Heart right ventricle (tissue), 16 donors: ENCODE measurements at places on chromosomes 5 and 9. TPM values are rescaled to one million over a fixed set of nuclear protein-coding genes. Genes with fewer than 3 reads are reported as not detected.

DNA sequence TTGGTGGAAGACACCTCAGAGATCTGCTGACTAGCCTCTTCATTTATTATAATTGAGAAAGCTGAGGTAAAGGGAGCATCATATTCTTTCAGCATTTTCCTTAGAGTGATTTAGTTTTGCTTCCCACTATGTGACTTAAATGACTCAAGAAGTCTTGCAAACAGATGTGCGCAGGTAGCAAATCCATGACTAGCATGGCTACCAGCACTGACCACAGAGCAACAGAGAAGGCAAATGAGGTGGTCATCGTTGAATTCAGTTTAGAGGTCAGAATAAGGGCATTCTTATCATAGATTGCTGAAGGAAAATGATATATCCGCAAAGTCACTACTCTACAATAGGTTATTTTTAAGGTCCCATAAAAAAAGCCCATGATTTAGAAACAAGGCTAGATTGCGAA is 162.2 kb downstream of the PIK3R1 start:
- DNase-seq, result no peak

Gene ELAVL2
- not detected for polyA plus RNA-seq

- DNase-seq, result no peak
Measured at GRCh38 chr5:80037366-80037765, 2.2 kb downstream of the THBS4 start.

Gene PIP5K1B
- polyA plus RNA-seq, result 5.6 TPM

Gene ARSI
- not detected for polyA plus RNA-seq

Gene ZFP37
- 0.51 TPM for polyA plus RNA-seq

Gene LIX1
- polyA plus RNA-seq, result 0.01 TPM

Gene STK32A
- 1.3 TPM for polyA plus RNA-seq

DNA sequence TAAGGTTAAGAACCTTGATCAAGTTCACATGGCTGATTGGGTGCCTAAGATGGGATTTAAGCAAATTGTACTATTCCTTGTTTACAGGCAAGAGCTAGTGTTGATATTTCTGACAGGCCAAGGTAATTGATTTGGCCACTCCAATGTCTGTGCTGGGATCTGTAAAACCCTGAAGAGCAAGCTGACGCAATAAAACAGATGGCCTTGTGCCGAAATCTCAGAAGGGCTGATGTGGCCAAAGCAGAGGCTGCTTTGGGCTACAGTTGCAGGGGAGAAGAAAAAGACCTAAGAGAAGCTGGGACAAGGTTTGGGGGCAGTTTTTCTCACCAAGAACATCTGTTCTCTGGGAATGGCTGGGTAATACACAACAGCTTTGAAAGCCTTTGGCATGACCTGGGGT is 463.2 kb upstream of the ZNF608 start:
- no peak for DNase-seq

Gene PFN3
- not detected for polyA plus RNA-seq

DNA sequence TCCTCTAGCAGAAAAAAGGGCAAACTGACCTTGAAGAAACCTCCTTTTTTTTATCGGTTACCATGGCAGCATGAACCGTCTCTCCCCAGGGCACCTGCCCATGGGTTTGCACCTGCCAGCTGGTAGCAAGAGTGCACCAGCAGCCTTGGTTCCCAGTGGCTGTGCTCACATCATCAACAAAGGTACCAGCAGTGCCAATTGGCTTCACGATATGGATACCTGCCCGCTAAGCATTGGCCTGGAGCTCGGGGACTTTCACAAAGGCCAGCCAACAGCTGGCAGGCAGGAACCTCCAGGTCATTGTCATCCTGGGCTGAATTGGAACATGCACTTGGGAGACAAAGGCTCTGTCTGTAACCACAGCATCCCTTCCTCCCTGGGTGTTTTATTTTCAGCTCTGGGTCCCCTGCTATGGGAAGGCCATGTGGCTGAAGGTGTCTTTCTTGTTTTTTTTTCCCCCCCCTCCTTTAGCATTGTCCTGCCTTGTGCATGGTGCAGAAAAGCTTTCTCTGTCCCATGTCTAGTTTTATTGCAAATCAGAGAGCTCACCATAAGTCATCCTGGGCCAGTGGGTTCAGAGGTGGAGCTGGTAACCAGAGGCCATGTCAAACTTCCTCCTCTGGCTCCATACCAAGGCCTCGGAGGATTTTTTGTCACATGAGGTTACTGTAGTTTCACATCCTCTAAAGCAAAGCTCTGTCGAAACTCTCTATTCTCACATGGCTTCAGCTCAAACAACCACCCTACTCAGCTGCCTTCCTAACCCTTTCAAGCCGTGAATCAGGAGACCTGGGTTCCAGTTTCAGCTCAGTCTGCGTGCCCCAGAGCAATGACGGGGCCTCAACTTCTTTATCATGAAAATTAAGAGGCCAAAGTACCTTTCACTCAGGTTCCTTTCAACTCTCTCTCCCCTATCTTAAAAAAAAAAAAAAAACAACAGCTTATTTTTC is 145.5 kb upstream of the MAP3K1 start:
- peak; percentile 66 for DNase-seq

Gene NUTM2F
- 0.01 TPM for polyA plus RNA-seq

DNA sequence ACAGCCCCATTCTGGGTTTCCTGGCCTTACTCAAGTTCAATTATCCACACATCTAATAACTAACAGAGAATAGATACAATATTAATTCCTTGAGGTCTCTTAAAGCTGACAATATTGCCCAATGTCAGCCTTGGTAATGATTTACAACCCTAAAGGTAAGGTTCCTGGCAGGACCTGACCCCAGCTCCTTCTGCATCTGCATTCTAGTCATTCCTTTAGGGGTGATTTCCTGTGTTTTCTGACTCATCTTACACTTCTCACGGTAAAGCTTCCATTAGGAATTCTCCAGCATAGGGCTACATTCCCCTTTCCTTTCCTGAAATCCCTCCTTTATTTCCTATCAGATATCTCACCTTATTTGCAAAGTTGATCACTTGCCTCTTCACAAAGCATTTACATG is 9.3 kb downstream of the HAVCR1 start:
- DNase-seq, result no peak

Gene DND1
- polyA plus RNA-seq, result 0.81 TPM

DNA sequence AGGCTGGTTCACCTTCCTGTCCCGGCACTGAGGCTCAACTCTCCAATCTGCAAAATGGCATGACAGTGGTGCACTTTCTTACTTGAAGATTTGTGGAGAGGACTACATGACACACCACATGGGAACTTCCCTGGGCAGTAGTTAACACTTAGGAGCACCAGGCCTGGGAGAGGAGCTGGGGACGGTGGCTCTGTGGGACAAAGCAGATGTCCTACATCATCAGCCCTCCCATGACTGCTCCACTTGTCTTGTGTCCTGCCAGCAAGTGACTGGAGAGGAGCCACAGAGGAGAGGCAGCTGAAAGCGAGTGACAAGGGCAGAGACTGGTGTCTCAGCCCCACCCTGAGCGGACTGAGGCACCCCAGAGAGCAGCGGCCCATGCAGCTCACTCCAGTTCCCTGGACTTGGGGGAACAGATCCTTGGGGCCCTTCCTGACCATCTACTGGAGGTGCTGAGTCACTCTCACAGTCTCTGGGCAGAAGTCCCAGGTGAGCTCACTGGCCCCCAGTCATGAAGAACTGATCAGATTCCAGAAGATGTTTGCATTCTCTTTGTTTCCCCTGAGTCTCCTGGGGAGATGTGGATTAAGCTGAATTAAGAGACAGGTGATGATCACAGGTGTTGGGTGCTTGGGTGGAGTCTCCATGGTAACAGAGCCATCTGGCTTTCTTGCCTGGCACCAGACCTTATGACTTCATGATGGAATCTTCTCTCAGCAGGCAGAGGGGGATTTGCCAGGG is 13.2 kb upstream of the SLC25A48 start:
- no peak for DNase-seq

DNA sequence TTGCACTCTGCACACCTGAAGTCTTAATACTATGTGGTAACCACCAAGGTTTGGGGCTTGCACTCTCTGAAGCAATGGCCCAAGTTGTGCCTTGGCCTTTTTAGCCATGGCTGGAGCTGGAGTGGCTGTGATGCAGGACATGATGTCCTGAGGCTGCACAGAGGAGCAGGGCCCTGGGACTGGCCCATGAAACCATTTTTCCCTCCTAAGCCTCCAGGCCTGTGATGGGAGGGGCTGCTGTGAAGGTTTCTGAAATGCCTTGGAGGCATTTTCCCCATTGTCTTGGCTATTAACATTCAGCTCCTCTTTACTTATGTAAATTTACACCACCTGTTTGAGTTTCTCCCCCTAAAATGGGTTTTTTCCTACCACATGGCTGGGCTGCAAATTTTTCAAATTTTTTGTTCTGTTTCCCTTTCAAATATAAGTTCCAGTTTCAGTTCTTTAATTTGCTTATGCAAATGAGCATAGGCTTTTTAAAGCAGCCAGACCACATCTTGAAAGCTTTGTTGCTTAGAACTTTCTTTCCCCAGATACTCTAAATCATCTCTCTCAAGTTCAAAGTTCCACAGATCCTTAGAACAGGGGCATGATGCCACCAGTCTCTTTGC is 237.4 kb upstream of the DMAC1 start:
- DNase-seq, result no peak

GRCh38 chr9:127910613-127911205 is 6.1 kb downstream of the ST6GALNAC4 start:
- DNase-seq, result no peak

GRCh38 chr5:27523629-27524028 is 485.2 kb upstream of the CDH9 start:
- DNase-seq, result no peak

Gene MZB1
- 1.5 TPM for polyA plus RNA-seq

DNA sequence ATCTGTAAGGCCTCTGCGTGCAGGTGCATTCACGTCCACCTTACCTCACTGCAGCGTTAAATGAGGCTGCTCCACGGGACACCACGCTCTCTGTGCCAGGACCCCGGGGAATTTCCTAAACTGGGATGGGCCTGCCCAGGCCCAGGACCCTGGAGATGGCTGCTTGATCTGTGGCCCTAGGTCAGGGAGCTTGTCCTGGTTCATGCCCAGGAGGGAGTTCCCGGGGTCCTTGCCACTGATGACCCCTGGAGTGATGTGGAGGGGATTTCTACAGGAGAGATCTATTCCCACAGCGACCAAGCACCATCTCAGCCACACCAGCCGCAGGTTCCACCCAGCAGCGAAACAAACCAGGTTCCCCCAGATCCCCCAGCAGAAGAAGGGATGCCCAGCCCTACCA is 3.5 kb downstream of the OR2V1 start:
- DNase-seq, result no peak

Gene GABRA6
- polyA plus RNA-seq, result not detected

- DNase-seq, result no peak
Measured at GRCh38 chr9:94153905-94154304, 69.6 kb downstream of the PTPDC1 start.

DNA sequence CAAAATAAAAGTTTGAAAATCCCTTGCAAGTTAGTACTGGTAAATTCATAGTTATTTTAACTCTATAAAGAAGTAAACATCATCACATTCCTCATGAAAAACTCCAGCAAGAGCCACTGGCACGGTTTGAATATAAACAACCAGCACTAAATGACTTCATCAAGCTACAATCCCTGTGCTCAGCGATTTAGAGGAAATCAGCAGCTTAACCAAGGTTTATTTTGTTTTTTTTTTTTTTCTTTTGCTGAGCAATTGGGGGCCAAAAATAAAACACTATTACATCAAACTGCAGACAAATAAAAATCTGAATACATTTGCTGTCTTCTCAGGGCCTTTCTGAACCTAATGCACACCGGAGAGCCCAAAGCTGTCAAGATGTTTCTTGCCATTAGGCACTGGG is 106.2 kb upstream of the SLC24A2 start:
- DNase-seq, result no peak

GRCh38 chr9:127452691-127453090 is 1.4 kb downstream of the LRSAM1 start:
- peak; percentile 86 for DNase-seq

DNA sequence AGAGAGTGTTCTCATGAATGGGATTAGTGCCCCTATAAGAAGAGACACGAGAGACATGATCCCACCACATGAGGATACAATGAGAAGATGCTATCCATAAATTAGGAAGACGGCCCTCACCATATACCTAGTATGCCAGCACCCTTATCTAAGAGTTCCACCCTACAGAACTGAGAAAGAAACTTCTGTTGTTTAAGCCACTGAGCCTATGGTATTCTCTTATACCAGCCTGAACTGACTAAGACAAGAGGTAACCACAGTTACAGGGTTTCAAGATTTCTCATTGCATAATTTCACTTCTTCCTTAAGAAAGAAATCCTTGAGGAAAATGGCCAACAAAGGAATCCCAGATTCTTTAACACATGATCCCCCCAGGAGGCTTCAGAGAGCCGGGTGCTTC is 412.4 kb downstream of the NTRK2 start:
- no peak for DNase-seq

DNA sequence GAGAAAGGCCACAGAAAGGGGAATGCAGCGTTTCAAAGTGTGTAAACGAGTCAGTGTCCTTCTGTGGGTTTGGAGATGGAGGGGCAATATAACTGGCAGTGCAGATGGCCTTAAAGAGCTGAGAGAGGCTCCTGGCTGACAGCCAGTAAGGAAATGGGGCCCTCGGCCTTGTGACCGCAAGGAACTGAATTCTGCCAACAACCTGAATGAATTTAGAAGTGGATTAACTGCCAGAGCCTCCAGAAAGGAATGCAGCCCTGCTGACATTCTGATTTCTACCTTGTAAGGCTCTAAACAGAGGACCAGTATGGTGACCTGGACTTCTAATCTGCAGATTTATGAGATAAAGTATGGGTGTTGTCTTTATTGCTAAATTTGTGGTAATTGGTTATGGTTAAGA is 17.5 kb upstream of the NREP start:
- DNase-seq, result no peak

DNA sequence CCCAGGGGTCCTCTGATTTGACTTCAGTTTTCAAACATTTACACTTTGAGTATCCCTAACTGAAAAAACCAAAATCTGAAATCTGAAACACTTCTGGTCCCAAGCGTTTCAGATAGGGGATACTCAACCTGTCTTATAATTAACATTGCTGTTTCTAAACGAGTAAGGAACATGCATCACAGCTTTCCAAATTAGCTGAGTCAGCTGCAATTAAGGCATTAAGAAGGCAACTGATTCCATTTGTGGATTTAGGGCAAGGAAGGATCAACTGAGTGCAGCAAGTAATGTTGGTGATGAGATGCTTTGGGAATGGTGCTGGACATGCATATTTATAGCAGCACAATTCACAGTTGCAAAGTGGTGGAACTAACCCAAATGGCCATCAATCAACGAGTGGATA is 168.6 kb downstream of the ACER2 start:
- DNase-seq, result no peak

- DNase-seq, result no peak
Measured at GRCh38 chr5:163730206-163730756, 224.9 kb downstream of the MAT2B start.

Gene GABRB2
- polyA plus RNA-seq, result under 0.01 TPM

Gene NTNG2
- 2.4 TPM for polyA plus RNA-seq

- no peak for DNase-seq
Measured at GRCh38 chr9:106467113-106467864, 395.7 kb upstream of the ZNF462 start.

- no peak for DNase-seq
Measured at GRCh38 chr9:79026316-79026715, 545.4 kb upstream of the TLE4 start.

Gene ENTPD2
- polyA plus RNA-seq, result 0.96 TPM

Gene PCDHB11
- 0.26 TPM for polyA plus RNA-seq

GRCh38 chr5:146137967-146138403 is 32.6 kb upstream of the PLAC8L1 start:
- no peak for DNase-seq
